ENCODE measurements at places on chromosomes 1 and 21. TPM values are rescaled to one million over a fixed set of nuclear protein-coding genes. Genes with fewer than 3 reads are reported as not detected.
A peak's percentile ranks its signal among the peaks of the same experiment; 100 is the strongest.

GRCh38 chr1:117128323-117129079 lies 7.0 kb upstream of the TRIM45 start:
- no peak for DNase-seq

GRCh38 chr1:44826375-44827196 lies 16.5 kb downstream of the PTCH2 start:
- no peak for DNase-seq

HSD3B1 gene
- total RNA-seq: not detected

GRCh38 chr1:59150577-59151386 lies 146.1 kb upstream of the FGGY start:
- peak; percentile 98 for DNase-seq

DNA sequence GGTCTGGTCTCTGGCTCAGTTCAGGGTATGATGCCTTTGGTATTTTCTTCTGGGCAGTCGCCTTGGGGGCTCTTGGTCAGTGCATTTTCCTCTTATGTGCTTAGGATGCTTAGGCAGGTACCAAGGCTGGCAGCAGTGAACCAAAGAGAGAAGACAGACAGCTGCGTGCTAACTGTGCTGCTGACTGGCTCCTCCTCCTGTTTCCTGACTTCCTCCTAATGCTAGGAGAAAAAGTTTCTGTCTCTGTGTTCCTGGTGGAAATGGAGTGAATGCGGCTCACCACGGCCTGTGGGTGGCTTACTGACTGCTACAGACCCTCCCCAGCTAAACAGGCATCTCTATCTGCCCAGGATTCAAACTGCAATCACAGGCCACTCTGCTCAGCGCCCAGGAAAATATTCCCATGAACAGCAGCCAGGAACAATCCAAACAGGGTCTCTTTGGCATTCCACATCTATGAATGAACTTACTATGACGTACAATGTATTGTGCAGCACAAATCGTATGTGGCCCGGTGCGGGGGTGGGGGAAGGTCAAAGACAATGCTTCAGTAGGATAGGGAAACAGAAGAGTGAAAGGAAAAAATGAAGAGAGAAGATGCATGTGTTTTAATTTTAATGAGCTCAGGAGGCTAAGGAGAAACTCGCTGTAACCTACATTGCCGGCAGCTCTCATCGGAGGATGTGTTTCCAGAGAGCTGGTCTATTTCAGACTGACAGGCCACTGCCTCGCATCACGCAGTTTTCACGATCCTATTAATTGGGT lies 2.8 kb downstream of the ABCG1 start:
- peak; percentile 53 for DNase-seq

TMEM79 gene
- 2.4 TPM for total RNA-seq
